ENCODE measurements at places on chromosomes 6 and 20. TPM values are rescaled to one million over a fixed set of nuclear protein-coding genes. Genes with fewer than 3 reads are reported as not detected.

DNA sequence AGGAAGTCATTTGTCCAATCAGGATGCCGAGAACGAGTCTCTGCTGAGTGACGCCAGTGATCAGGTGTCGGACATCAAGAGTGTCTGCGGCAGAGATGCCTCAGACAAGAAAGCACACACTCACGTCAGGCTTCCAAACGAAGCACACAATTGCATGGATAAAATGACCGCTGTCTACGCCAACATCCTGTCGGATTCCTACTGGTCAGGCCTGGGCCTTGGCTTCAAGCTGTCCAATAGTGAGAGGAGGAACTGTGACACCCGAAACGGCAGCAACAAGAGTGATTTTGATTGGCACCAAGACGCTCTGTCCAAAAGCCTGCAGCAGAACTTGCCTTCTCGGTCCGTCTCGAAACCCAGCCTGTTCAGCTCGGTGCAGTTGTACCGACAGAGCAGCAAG is 281.5 kb downstream of the TSHZ2 start:
- H3K4me1 ChIP-seq: peaks cover 13% of the 10 kb centered on the region
- DNase-seq: no peak
- H3K36me3 ChIP-seq: peaks cover 40% of the 10 kb centered on the region
- no peak overlapping the region for H3K4me3 ChIP-seq

GRCh38 chr6:160221423-160221822 is 37.2 kb downstream of the SLC22A2 start:
- H3K4me1 ChIP-seq: peaks cover 10% of the 10 kb centered on the region
- no peak for DNase-seq
- no peak overlapping the region for H3K27ac ChIP-seq
- H3K36me3 ChIP-seq: no peaks in the 10 kb centered on the region
- peaks cover 31% of the 10 kb centered on the region for H3K27me3 ChIP-seq

- H3K27ac ChIP-seq: no peak overlapping the region
- no peak overlapping the region for H3K4me3 ChIP-seq
- no peaks in the 10 kb centered on the region for H3K4me1 ChIP-seq
- no peak for DNase-seq
- H3K27me3 ChIP-seq: no peaks in the 10 kb centered on the region
- no peaks in the 10 kb centered on the region for H3K36me3 ChIP-seq
These were observed 614.6 kb downstream of the DHX35 start for GRCh38 chr20:39576771-39577170.

GRCh38 chr6:79544299-79544927 is 7.2 kb upstream of the LCA5 start:
- DNase-seq: no peak
- peaks cover 2% of the 10 kb centered on the region for H3K27me3 ChIP-seq
- no peak overlapping the region for H3K27ac ChIP-seq
- no peaks in the 10 kb centered on the region for H3K36me3 ChIP-seq
- peaks cover 3% of the 10 kb centered on the region for H3K4me1 ChIP-seq

GRCh38 chr20:17499041-17499440 is 32.1 kb downstream of the BFSP1 start:
- no peaks in the 10 kb centered on the region for H3K36me3 ChIP-seq
- no peak overlapping the region for H3K4me3 ChIP-seq
- no peak overlapping the region for H3K27ac ChIP-seq
- H3K27me3 ChIP-seq: no peaks in the 10 kb centered on the region

DNA sequence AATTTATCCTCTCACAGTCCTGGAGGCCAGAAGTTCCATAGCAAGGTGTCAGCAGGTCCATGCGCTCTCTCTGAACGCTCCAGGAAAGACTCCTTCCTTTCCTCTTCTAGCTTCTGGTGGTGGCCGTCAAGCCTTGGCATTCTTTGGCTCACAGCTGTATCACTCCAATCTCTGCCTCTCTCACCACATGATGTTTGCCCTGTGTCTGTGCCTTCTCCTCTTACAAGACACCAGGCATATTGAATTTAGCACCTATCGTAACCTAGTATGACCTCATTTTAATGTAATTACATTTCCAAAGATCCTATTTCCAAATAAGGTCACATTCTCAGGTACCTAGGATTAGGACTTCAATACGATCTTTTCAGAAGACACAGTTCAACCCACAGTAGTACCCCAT is 428.5 kb downstream of the CD83 start:
- H3K27ac ChIP-seq: no peak overlapping the region
- DNase-seq: no peak
- peaks cover 37% of the 10 kb centered on the region for H3K4me1 ChIP-seq
- peaks cover 2% of the 10 kb centered on the region for H3K27me3 ChIP-seq
- H3K36me3 ChIP-seq: no peaks in the 10 kb centered on the region

DNA sequence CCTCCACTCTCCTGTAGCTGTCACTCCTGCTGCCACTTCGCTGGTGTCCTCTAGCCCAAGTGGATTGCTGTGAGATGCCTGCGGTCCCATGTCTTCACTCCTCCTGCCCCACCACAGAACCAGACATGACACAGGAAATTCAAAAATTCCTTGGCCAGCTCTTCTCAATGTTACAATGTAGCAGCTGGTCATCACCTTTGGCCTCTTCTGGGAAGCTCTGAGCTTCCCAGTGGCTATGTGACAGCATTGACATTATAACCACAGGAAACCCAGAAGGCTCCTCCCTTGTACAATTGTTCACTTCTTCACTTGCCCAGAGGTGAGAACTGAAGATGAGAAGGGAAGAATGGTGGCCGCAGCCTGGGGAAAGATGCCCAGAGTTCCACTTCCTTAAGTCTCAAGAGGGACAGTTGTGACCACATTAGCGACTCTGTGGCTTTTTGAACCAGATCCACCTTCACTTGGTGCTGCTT is 76.1 kb upstream of the NAA20 start:
- peaks cover 41% of the 10 kb centered on the region for H3K4me1 ChIP-seq
- no peak overlapping the region for H3K27ac ChIP-seq
- peaks cover 27% of the 10 kb centered on the region for H3K27me3 ChIP-seq
- no peaks in the 10 kb centered on the region for H3K36me3 ChIP-seq

- no peaks in the 10 kb centered on the region for H3K27me3 ChIP-seq
- no peaks in the 10 kb centered on the region for H3K36me3 ChIP-seq
- no peaks in the 10 kb centered on the region for H3K4me1 ChIP-seq
- no peak for DNase-seq
- no peak overlapping the region for H3K4me3 ChIP-seq
These were observed 158.2 kb upstream of the IMPG1 start for GRCh38 chr6:76230711-76231110.

Gene TRAPPC3L
- not detected for total RNA-seq

- H3K4me1 ChIP-seq: peaks cover 7% of the 10 kb centered on the region
- H3K27me3 ChIP-seq: no peaks in the 10 kb centered on the region
- DNase-seq: no peak
These were observed 44.2 kb upstream of the ARFGEF2 start for GRCh38 chr20:48877304-48877703.

Gene SEMG1
- not detected for total RNA-seq

Gene MLN
- not detected for total RNA-seq

DNA sequence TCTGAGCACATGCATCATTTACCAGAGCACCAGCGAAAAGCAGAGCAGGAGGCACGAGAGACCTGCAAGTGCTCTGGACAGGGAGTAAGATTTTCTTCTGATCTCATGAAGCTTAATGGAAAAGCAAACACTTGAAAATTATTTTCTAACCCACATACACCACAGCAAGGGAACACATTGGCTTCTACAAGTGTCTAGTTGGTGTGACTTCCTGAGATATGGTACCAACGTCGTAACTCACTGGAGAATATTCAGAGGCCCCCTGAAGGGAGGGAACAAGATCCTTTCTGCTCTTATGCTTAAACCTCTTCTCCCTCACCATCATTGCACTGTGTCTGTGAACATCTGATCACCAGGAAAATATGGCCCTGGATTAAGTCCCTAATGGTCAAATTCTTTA is 48.6 kb downstream of the PSMB1 start:
- DNase-seq: no peak
- H3K36me3 ChIP-seq: no peaks in the 10 kb centered on the region
- H3K27me3 ChIP-seq: peaks cover 49% of the 10 kb centered on the region
- no peak overlapping the region for H3K27ac ChIP-seq
- H3K4me3 ChIP-seq: no peak overlapping the region

GRCh38 chr6:161836643-161837448 is 563.0 kb upstream of the AGPAT4 start:
- DNase-seq: no peak
- H3K4me1 ChIP-seq: no peaks in the 10 kb centered on the region
- no peak overlapping the region for H3K4me3 ChIP-seq
- H3K27me3 ChIP-seq: no peaks in the 10 kb centered on the region

DNA sequence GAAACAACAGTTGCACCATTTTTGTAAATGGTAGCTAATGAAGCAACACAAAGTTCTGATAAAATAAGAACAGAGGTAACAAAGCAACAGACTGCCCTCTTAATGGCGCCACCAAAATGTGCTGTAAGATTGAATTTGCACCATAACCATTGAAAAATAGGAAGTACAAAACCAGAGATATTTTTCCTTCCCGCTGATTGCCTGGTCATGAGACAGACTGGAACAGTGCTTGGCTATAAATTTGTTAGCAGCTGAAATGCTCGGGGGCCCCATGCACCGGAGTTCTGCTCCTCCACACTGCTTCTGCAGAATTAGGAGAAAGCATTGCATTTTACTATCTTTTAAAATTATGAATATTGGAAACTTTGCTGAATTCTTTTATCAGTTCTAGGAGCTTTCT is 164.4 kb upstream of the QKI start:
- no peak overlapping the region for H3K4me3 ChIP-seq
- H3K4me1 ChIP-seq: no peaks in the 10 kb centered on the region
- no peak overlapping the region for H3K27ac ChIP-seq
- H3K36me3 ChIP-seq: no peaks in the 10 kb centered on the region

Gene TOX2
- total RNA-seq: 1.6 TPM

DNA sequence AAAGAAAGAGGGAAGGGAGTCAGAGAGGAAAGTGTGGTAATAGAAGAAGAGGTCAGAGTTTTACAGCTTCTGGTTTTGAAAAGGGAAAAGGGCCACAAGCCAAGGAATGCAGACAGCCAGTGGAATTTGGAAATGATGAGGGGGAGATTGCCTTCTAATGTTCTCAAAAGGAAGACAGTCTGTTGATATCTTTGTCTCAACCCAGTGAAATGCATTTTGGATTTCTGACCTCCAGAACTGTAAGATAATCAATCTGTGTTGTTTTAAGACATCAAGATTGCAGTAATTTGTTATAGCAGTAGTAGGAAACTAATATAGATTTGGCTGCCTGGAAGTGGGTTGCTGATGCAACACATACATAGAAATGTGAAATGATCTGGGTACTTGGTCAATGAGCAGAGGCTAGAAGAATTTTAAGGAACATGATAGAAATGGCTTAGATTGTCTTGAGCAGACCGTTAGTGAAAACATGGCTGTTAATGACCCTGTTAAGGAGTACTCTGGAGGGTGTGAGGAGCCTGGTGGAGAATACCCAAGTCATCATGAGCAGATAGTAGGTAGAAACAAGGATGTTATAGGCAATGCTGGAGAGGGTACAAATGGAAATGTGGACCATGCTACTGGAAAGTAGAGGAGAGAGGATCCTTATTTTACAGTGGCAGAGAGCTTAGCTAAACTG is 255.8 kb upstream of the RAB32 start:
- H3K4me3 ChIP-seq: no peak overlapping the region
- no peaks in the 10 kb centered on the region for H3K4me1 ChIP-seq
- H3K27ac ChIP-seq: no peak overlapping the region
- peaks cover 6% of the 10 kb centered on the region for H3K27me3 ChIP-seq

DNA sequence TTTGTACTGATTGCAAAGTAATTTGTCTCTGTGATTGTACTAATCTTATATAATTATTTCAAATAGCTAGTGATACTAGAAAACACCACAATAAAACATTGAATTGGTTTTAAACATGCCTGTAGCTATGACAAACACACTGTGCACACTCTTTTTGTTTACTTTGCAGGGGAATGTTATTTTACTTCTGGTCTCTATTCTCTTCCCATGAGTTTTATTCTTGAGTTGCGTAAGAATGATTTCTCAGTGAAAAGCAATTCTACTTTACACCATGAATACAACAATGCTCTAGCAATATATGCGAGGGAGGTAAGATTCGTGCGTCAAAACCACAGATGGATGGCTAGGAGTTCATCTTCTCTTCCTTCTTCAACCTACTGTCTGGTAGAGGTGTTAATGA is 68.4 kb upstream of the PHACTR1 start:
- H3K4me1 ChIP-seq: no peaks in the 10 kb centered on the region
- no peaks in the 10 kb centered on the region for H3K36me3 ChIP-seq
- H3K27ac ChIP-seq: no peak overlapping the region
- DNase-seq: no peak
- no peak overlapping the region for H3K4me3 ChIP-seq

Gene SLC26A8
- total RNA-seq: not detected

DNA sequence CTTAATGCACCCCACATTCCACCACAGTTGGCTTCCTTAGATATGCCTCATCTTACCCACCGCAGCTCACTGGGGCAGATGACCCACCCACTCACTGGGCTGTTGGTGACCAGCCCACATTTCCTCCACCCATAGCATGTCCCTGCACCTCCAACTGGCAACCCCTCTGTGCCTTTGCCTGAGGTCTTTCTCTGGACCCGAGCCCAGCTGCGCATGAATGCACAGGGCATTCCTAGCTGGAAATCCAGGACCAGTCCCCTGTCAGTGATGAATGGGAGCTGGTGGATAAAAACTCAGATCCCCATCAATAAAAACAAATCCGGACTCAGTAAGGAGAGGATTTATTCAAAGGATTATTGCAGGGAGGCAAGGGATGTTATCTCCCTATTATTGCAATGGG is 75.0 kb downstream of the ISM1 start:
- no peak for DNase-seq
- no peak overlapping the region for H3K27ac ChIP-seq
- no peak overlapping the region for H3K4me3 ChIP-seq
- no peaks in the 10 kb centered on the region for H3K4me1 ChIP-seq
- H3K27me3 ChIP-seq: no peaks in the 10 kb centered on the region

Gene GPLD1
- total RNA-seq: 0.67 TPM

DNA sequence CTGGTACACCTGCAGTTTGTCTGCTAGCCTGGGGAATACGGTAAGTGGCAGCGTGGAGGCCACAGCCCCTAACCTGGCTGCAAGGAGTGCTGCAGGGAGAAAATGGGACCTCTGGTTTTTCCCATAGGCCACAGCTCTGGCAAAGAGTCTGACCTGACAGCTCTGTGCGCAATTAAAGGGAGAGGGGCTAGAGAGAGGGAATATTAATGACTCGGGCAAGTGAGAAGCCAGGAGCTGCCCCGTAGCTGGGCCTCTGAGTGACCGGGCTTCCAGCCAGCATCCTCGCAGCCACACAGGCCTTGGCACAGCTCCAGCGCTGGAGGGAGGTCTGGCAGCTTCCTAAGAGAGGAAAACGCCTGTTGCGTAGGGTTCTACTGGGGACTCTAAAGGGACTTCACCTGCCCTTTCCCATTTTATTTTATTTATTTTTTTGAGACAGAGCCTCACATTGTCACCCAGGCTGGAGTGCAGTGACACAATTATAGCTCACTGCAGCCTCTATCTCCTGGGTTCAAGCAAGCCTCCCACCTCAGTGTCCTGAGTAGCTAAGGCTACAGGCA is 18.2 kb upstream of the OCSTAMP start:
- H3K27me3 ChIP-seq: peaks cover 15% of the 10 kb centered on the region
- DNase-seq: no peak
- H3K4me3 ChIP-seq: no peak overlapping the region
- H3K27ac ChIP-seq: no peak overlapping the region
- no peaks in the 10 kb centered on the region for H3K4me1 ChIP-seq

GRCh38 chr6:25315194-25316177 is 36.3 kb downstream of the CARMIL1 start:
- H3K27me3 ChIP-seq: no peaks in the 10 kb centered on the region
- peaks cover 19% of the 10 kb centered on the region for H3K4me1 ChIP-seq
- no peak overlapping the region for H3K27ac ChIP-seq

Gene NKAPL
- total RNA-seq: 0.25 TPM
